ENCODE measurements at places on chromosomes 1 and 21.

DNA sequence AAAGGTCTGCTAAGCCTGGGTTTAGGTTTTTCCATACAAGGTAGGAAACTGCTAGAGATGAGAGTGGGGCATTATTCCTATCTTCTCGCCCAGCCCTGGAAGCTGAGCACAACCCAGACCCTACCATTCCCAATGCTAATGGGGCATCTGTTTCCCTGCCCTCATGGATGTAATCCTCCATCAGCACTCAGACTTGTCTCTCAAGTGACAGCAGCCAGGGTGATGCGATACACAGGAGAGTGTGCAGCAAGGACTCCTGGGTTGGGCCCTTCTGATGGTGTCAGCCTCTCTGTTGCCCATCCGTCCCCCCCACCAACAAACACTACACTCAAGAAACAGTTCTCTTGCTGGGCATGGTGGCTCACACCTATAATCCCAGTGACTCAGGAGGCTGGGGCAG, 5.9 kb upstream of the INPP5B start:
- DNase-seq: no peak

- no peak for DNase-seq
Measured at GRCh38 chr21:32975811-32976431, 49.8 kb upstream of the OLIG2 start.

- DNase-seq: no peak
Measured at GRCh38 chr21:18265944-18266343, 21.3 kb downstream of the CHODL start.

DNA sequence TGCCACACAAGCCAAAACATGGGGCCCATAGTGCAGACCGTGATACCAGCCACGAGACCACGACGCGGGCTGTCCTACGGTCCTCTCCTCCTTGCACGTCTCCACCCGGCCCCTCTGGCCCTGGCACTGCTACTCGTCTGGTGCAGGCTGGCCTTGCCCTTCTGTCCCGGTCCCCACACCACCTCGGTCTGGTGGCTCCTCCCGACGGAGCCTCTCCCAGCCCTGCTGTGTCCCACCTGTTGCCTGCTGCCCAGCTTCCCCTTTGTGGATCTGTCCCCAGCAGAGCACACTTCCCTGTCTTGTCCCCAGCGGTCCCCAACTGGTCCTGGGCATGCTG, 50.5 kb downstream of the MORN1 start:
- DNase-seq: no peak

DNA sequence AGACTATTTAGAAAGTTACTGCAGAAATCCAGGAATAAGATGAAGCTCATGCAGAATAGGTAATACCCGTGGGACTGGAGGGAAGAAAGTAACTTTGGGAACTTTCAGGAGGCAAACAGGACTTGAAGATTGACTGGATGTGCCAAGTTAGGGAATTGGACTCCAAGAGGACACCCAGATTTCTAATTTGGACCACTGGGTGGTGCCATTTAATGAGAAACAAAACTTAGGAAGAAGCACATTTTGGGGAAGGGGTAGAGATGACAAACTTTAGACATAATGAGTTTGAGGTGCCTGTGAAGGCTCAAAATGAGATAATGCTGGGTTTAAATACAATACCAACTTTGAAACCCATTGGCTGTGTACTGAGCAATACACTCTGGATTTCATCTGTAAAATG, 3.3 kb upstream of the B4GALT3 start:
- DNase-seq: no peak

GRCh38 chr1:214830941-214831340, 227.9 kb downstream of the CENPF start:
- no peak for DNase-seq

DNA sequence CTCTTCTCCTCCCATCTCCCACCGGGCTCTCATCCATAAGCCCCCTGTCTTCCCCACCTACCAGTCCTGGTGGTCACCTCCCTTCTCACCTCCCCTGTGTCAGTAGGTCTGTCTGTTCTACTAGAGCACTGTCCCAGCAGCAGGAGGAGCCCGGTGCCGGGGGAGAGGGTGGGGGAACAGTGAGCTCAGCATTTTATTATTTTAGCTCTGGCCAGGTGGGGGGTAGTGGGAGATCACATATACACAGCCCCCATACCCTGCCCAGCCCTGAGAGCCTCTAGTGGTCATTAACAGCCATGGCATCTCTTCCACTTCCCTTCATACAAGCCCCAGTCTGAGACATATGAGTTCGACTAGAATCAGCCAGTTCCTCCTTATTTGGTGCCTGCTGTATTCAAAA, at the start of gene TMOD4:
Gene TMOD4 (minus strand): TSS at position 119 of the 400 bp plus-strand sequence. CDS start 1,106 bp downstream, outside the sequence.
- DNase-seq: no peak

- DNase-seq: no peak
Measured at GRCh38 chr1:238438311-238439270, 547.9 kb upstream of the ZP4 start.

DNA sequence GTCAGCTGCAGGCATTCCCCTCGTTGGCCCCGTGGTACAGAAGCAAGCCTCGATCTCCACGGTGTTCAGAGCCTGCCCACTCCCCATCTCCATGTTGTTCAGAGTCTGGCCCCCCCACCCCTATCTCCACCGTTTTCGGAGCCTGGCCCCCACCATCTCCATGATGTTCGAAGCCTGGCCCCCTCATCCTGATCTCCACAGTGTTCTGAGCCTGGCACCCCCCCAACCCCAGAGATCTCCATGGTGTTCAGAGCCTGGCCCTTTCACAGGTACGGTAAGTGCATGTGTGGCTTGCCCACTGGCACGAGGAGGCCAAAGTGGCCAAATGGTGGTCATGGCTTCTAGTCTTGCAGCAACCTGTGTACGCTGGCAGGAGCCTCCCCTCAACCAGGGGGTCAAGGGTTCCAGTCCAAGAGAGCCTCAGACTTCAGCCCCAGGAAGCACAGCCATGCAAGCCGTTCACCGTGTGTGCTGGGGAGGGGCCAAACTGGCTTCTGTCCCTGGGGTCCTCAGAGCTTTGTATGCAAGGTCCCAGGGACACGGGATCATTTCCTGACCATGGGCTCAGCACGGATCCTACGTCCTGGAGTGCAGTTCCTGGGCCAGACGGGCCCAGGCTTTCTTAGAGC, 13.3 kb upstream of the PCBP3 start:
- DNase-seq: no peak

DNA sequence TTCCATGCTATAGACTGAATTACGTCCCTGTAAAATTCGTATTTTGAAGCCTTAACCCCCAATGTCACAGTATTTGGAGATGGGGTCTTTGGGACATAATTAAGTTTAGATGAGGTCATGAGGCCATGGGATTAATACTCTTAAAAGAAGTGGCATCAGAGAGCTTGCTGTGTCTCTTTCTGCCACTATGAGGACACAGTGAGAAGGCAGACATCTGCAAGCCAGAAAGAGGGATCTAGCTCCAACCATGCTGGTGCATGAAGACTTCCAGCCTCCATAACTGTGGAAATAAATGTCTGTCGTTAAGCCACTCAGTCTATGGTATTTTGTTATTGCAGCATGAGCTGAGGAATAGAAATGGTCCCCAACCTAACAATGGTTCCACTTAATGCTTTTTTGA, 99.0 kb downstream of the LTN1 start:
- DNase-seq: no peak

DNA sequence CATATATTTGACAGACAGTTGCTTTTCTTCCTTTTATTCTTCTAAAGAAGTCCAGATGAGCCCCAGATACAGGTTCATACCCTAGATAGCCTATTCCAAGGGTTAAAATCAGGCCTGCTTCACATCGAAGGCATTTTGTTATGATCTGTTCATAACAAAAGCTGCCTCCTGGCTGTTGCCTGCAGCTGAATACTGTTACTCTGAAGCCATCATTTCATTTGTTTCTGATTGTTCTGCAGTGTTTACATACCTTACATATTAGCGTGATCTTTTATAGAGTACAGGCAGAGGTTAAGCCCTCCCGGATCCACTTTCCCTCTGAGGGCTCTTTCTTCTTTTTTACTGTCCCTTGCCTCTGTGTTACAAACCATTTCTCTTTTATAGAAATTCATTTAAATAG, 219.0 kb upstream of the HOOK1 start:
- no peak for DNase-seq

GRCh38 chr1:68213843-68214242, 18.5 kb downstream of the WLS start:
- DNase-seq: no peak

- no peak for DNase-seq
Measured at GRCh38 chr1:228378873-228379460, 27.7 kb downstream of the TRIM11 start.

- DNase-seq: no peak
Measured at GRCh38 chr1:173190101-173190936, 16.8 kb downstream of the TNFSF4 start.

DNA sequence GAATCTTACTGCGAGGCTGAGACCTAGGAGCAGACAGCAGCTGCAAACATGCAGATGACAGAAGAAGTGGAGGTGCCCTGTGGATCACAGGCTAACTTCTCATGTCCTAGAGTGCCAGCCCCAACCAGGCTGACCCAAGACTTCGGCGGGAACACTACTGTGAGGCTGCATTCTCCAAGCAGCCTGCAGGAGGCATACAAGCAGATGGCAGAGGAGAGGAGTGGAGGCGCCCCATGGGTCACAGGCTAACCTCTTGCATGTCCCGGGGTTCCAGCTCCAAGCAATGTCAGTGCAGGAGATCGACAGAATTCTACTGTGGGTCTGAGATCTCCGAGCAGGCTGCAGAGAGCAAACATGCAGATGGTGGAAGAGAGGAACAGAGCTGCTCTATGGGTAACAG, 98.1 kb upstream of the ZNF678 start:
- DNase-seq: no peak

- DNase-seq: no peak
Measured at GRCh38 chr1:100306735-100307313, 40.8 kb downstream of the RTCA start.

DNA sequence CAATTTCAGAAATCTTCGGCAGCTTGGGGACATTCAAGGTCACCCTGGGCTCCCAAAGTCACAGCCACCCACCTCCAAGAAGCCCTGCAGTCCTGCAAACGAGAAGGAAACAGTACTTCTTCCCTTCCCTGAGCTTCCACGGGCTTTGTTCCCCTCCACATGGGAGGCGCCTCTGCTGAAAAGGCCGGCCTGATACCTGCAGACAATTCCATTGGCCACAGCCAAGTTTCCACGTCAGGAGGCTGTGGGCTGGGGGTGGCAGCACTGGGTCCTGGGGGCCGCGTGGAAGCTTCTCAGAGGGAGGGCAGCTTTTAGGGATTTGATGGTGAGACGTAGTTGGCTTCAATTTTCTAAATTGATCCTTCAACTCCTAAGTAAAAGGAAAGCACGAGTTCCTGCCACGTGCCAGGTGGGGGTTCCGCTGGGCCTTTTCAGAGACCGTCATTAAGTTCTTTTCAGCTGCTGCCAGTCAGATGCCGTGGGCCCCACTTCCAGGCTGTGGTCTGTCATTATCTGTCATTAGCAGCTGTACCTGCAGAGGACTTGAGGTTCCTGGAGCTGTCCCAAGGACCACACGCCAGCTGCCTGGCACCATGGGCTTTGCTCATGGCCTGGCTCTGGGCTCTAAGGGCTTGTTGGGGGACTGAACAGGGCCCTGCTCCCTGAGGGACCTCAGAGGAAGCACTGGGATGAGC, 98.7 kb downstream of the CRYAA start:
- DNase-seq: no peak

GRCh38 chr1:2229911-2230731, 2.0 kb downstream of the SKI start:
- DNase-seq: no peak

GRCh38 chr1:164754088-164754600, 195.2 kb downstream of the PBX1 start:
- DNase-seq: no peak

- DNase-seq: no peak
Measured at GRCh38 chr21:38659936-38660332, 145.8 kb upstream of the ETS2 start.

- no peak for DNase-seq
Measured at GRCh38 chr1:229128066-229128608, 142.8 kb upstream of the RAB4A start.

Data from stimulated activated CD4-positive, alpha-beta T cell treated with anti-CD3 and anti-CD28 coated beads, Interleukin-12 subunit alpha, Interleukin-12 subunit beta, amount 100 ng/mL, for 48 hours (primary cell).